ENCODE measurements at places on chromosomes 6 and 20. TPM values are rescaled to one million over a fixed set of nuclear protein-coding genes. Genes with fewer than 3 reads are reported as not detected.

SYCP2L gene
- not detected for total RNA-seq

DNA sequence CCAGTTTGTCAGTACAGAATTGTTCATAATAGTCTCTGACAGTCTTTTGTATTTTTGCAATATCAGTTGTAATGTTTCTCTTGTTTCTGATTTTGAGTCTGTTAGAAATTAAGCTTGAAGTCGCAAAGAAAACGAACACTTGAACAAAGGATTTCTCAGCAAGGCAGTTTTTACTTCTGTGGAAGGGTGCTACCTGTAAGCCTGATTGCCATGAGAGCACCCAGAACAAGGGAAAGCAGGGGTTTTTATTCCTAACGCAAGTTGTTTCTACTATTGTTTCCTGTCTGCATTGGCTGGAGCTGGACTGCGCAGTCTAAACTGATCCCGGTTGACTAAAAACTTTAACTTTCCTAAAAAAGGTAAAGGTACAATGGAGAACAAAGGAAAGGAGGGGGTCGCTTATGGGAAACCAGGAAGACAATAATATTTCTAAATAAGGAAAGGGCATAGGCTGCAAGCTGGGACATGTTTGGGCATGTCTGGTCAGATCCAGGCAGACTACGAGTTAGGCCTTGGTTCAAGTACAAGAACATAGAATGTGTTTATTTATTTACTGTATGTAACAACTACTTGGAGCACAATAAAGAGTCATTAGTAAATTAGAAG, 28.5 kb downstream of the HLA-B start:
- H3K4me1 ChIP-seq: peaks cover 12% of the 10 kb centered on the region
- H3K27ac ChIP-seq: no peak overlapping the region
- no peak overlapping the region for H3K4me3 ChIP-seq
- no peaks in the 10 kb centered on the region for H3K27me3 ChIP-seq
- H3K36me3 ChIP-seq: no peaks in the 10 kb centered on the region
- DNase-seq: no peak

CNBD2 gene
- 24.8 TPM for total RNA-seq

DNA sequence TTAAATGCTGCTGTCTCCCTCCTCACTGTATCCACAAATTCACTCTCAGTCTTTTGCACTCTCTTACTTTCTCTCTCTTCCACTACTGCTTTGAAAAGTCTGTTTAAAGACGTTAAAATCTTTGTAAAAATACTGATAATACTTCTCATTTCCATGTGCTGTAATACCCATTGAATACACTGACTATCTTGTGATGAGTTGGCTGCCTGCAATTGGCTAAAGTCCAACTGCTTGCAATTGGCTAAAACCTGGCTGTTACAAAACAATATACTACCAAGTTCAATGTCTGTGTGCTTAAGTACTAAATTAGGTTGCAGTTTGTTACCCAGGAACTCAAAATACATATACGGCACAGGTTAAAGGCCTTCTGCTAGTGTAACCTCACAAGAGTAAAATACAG, 264.8 kb downstream of the THBS2 start:
- DNase-seq: no peak
- H3K4me3 ChIP-seq: no peak overlapping the region

DNA sequence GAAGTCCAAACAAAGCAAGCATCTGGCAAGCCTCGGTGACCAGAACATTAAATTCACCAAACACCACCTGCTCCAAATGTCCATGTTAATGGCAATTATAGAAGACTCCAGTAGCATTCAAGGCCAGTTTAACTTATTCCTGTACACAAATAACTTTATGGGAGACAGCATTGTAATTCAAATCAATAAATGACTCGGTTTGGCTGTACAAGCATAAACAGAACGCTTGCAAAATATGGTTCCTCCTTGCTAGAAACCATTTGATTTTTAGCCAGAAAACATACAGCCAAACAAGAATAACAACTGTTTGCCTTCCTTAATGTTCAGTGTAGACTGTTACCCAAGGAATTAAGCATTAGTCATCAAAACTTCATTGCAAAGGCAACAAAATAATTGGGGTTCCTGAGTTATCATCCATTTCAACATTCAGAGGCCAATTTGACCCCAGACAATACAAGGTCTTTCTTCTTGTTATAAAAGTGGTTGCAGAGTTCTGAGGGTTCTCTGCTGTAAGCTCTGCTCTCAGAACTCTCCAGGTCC, 125.1 kb downstream of the BFSP1 start:
- H3K27me3 ChIP-seq: peaks cover 4% of the 10 kb centered on the region
- no peaks in the 10 kb centered on the region for H3K4me1 ChIP-seq
- no peak overlapping the region for H3K27ac ChIP-seq
- DNase-seq: no peak
- no peak overlapping the region for H3K4me3 ChIP-seq
- H3K36me3 ChIP-seq: no peaks in the 10 kb centered on the region

GRCh38 chr20:18981962-18982539, 168.5 kb downstream of the SCP2D1 start:
- H3K27ac ChIP-seq: no peak overlapping the region
- DNase-seq: no peak
- H3K36me3 ChIP-seq: no peaks in the 10 kb centered on the region
- H3K4me1 ChIP-seq: no peaks in the 10 kb centered on the region
- H3K27me3 ChIP-seq: no peaks in the 10 kb centered on the region

HRH3 gene
- not detected for total RNA-seq

SPATS1 gene
- not detected for total RNA-seq

C2 gene
- 1.3 TPM for total RNA-seq

WDR46 gene
- total RNA-seq: 31.5 TPM

GRCh38 chr20:19977373-19977770, 39.8 kb upstream of the NAA20 start:
- H3K4me1 ChIP-seq: no peaks in the 10 kb centered on the region
- no peaks in the 10 kb centered on the region for H3K36me3 ChIP-seq
- no peaks in the 10 kb centered on the region for H3K27me3 ChIP-seq
- no peak overlapping the region for H3K27ac ChIP-seq
- H3K4me3 ChIP-seq: no peak overlapping the region
- no peak for DNase-seq

DNA sequence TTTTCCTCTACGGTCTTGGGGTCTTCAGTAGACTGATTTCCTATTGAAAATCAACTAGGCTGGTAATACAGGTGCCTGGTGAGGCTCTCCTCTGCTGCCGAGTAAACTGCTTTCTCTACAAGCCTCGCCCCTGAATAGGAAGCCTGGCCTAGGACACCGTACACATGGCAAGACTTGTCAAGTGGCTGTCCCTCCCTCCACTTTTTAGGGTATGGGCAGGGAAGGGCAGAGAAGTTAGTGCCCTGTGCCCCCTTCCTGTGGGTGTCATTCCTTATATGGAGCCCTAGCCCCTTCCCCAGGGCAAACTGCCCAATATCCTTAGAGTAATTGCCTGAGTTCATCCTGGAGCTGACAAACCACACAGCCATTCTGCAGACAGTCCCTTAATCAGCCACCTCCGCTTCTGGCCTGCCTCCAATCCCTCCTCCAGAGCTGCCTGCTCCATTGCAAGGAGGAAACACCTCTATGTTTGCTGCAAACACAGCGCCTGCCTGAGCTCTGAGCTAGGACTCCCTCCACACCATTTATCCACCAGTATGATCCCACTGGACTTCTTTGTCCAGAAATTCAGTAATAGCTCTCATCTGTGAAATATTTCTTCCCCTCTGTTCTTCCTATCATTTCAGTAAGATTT, 93.1 kb downstream of the CHD6 start:
- H3K4me3 ChIP-seq: no peak overlapping the region
- no peaks in the 10 kb centered on the region for H3K4me1 ChIP-seq
- no peaks in the 10 kb centered on the region for H3K27me3 ChIP-seq
- H3K36me3 ChIP-seq: peaks cover 7% of the 10 kb centered on the region
- H3K27ac ChIP-seq: no peak overlapping the region

ANKRD60 gene
- not detected for total RNA-seq
